Stimulated activated CD4-positive, alpha-beta T cell treated with anti-CD3 and anti-CD28 coated beads, Interleukin-2, amount 100 ng/mL, for 24 hours (primary cell): ENCODE measurements at places on chromosomes 1 and 21.

GRCh38 chr1:67479146-67479891, 49.1 kb upstream of the SERBP1 start:
- no peak for DNase-seq

DNA sequence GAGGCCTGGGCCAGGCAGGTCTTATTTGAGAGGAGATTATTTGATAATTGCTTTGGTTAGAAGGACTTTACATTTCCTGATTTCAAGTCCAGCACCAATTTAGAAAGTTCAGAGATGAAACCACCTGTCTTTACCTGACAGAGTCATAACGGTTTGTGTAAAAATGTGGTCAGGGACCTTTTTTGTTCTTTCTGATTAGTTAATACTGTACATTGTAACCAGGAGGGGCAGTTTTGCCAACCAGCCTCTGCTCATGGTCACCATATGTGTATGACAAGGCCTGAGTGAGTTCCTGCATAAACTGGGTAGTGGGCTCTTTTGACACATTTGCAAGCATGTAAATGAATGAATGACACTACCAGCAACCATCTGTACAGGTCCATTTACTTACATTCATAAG, 55.8 kb downstream of the VANGL1 start:
- no peak for DNase-seq

- DNase-seq: no peak
Measured at GRCh38 chr1:27118440-27118689, 36.6 kb downstream of the SLC9A1 start.

GRCh38 chr1:119250299-119250698, 109.8 kb upstream of the WARS2 start:
- DNase-seq: no peak

GRCh38 chr1:196550731-196551130, 57.5 kb downstream of the KCNT2 start:
- no peak for DNase-seq

- DNase-seq: peak; percentile 9
Measured at GRCh38 chr1:200751717-200752116, 13.0 kb downstream of the CAMSAP2 start.

DNA sequence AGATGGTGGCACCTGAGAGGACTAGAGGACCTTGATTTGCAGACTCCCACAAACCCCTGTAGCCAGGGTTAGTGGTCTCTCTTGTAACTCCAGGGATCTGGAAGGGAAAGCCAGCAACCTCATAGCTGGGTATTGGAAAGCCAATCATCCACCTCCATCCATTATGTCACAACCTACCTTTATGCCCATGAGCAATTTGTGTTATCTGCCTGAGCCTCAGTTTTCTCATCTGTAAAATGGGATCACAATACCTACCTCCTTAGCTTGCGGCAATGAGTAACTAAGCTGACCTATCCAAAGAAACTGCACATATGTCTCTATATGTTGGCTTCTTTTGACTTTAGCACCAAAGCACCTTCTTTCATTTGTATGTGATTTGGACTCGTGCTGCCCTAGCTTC, 14.5 kb downstream of the DLGAP3 start:
- DNase-seq: no peak

- DNase-seq: peak; percentile 57
Measured at GRCh38 chr1:25711555-25712298, 88.3 kb upstream of the SELENON start.

- no peak for DNase-seq
Measured at GRCh38 chr1:200683298-200683697, 13.6 kb upstream of the DDX59 start.

- DNase-seq: no peak
Measured at GRCh38 chr1:12404918-12405317, 175.1 kb downstream of the VPS13D start.

GRCh38 chr1:177045151-177045550, 119.4 kb downstream of the ASTN1 start:
- DNase-seq: no peak

DNA sequence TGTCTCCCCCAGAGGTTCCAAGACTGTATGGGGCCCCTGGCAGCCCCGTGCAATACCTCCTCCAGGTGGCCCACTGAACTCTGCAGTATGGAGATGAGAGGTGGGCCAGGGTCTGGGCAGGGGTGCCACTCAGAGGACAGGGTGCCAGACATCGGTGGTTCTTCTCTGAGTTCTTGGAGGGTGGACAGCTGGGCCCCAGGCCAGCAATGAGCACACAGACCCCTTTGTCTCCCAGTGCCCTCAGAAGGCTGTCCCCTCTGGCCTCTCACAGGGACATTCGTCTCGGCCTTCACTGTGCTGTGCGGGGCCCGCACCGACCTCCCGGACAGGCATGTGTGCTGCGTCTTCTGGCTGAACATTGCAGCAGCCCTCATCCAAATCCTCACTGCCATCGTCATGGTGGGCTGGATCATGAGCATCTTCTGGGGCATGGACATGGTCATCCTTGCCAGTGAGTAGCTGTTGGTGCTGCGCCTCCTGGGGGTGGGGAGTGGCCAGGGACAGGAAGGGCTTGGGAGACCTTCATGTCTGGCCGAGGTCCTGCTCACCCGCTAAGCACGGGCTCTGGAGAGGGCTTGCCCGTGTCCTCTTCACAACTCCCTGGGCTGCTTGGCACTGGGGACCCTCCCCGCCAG, 48.1 kb downstream of the STUM start:
- no peak for DNase-seq

- DNase-seq: no peak
Measured at GRCh38 chr1:77889671-77890070, 1.2 kb downstream of the NEXN start.

GRCh38 chr1:166692346-166692745, 146.9 kb upstream of the POGK start:
- DNase-seq: no peak
